Stimulated activated CD8-positive, alpha-beta memory T cell treated with anti-CD3 and anti-CD28 coated beads, Interleukin-4, amount 100 ng/mL, for 1 hour (primary cell): ENCODE measurements at places on chromosomes 12 and 14.
A peak's percentile ranks its signal among the peaks of the same experiment; 100 is the strongest.

DNA sequence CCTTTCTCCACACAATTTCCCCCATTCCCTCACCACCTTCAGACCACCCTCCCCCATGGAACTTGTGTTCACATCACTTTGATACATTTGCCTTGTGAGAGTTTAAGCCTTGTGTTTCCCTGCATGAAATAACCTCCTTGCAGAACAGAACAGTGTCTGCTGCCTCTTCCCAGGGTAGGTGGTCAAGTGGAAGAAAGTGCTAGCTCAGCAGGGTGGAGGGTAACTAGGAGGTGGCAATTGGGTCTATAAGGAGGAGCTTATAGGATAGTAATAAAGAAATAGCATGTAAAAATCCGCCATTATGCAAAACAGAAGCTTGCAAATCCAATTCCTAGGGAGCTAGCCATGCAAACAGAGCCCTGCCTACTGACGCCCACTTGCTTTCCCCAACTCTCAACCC, 13.9 kb upstream of the KRT8 start:
- no peak for DNase-seq

DNA sequence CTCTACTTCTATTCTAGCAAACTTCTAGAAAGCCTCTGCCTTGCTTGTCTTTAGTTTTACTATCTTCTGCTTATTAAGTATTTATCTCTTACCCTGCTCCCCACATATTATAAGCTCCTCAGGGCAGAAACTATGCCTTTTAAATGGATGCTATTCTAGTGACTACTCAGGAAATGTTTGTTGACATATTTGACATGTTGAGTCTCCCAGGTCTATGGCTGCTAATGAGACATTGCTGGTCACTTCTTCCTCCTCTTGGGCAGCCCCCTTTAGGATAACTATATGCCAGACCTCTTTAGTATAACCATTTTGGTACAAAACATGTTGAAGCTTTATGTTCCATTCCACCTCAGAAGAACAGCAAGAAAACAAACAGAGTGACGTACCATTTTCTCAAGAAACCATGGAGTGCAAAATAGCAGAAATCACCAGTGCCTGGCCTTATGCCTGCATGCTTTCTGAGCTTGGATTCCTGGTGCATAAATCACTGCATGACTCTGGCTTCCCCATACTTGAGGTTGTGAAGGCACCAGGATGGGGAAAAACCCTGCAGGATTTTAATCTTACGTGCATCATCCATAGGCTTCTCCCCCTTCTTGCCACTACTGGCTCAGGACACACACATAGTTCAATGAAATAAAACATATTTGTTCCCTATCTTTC, 202.6 kb downstream of the TMX1 start:
- DNase-seq: no peak

DNA sequence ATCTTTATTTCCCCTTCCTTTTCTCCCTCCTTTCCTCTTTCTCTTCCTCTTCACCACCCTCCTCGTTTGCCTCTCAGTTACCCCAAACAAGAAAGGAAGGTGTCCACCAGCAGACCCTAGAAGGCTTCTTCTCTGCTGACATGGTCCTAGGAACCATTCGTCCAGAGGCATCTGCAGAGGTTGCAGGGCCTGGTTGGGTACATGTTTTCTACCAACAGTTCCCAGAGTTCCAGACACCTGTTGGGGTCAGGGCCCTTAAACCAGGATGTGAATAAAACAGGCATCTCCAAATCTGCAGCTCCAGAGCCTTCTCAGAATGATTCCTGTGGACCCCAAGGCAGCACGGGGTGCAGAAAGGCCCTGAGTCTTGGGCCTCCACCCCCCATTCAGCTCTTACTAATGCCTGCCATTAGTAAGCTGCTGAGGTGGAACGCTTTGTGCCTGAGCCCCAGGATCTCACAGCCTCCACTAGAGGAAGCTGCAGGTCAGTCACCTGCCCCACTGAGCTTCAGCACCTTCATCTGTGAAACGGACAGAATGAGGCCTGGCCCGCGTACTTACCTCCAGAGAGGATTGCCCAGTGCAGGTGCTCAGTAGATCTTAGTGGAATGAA, 130.4 kb downstream of the DICER1 start:
- DNase-seq: no peak

GRCh38 chr12:56324206-56324605, 8.4 kb upstream of the CNPY2 start:
- DNase-seq: no peak

GRCh38 chr12:74896186-74896585, 313.5 kb downstream of the KCNC2 start:
- no peak for DNase-seq

GRCh38 chr14:48622980-48623379, 947.6 kb upstream of the MDGA2 start:
- DNase-seq: no peak

GRCh38 chr12:28497889-28498411, 307.7 kb downstream of the CCDC91 start:
- no peak for DNase-seq

GRCh38 chr12:111353603-111354295, 15.1 kb downstream of the PHETA1 start:
- DNase-seq: no peak

GRCh38 chr12:61891632-61892031, 368.6 kb upstream of the USP15 start:
- no peak for DNase-seq

- DNase-seq: no peak
Observed at GRCh38 chr12:122057007-122057735, 21.4 kb upstream of the MLXIP start.

GRCh38 chr14:73133795-73134194, 2.5 kb upstream of the PSEN1 start:
- no peak for DNase-seq

DNA sequence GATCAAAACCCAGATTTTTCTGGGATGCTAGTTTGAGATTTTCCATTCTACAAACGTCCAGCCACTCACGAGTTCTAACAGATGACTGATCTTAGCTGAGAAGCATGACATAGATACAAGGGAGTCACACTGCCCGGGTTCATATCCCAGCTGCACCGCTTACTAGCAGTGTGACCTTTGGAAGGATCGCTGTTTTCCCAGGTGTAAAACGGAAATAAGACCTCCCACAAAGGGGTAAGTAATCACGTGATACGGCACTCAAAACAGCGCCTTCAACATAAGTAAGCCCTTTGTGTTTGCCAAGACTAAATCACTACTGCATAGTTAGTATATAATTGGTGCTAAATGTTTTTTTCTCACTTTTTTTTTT, 624 bp upstream of the PWP1 start:
- no peak for DNase-seq

DNA sequence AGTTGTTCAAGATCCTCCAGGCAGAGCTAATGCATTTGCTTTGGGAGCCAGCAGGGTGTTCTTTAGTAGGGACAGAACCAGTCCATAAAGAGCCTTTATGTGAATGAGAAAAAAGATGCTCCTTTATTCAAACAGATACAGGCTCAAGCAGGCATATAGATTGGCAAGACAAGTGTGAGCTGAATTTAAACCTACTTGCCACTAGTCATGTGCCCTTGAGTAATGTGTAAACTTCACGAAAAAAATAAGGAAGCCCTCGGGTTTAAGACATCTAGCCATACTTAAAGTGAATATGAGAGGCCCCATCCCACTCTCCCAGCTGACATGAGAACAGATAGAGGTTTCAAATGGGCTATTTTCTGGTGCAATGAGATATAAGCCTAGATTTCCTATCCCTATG, 43.1 kb upstream of the STRAP start:
- no peak for DNase-seq

GRCh38 chr12:119476951-119477350, 116.6 kb upstream of the TMEM233 start:
- DNase-seq: no peak

GRCh38 chr12:76702946-76703345, 61.0 kb upstream of the ZDHHC17 start:
- DNase-seq: no peak

DNA sequence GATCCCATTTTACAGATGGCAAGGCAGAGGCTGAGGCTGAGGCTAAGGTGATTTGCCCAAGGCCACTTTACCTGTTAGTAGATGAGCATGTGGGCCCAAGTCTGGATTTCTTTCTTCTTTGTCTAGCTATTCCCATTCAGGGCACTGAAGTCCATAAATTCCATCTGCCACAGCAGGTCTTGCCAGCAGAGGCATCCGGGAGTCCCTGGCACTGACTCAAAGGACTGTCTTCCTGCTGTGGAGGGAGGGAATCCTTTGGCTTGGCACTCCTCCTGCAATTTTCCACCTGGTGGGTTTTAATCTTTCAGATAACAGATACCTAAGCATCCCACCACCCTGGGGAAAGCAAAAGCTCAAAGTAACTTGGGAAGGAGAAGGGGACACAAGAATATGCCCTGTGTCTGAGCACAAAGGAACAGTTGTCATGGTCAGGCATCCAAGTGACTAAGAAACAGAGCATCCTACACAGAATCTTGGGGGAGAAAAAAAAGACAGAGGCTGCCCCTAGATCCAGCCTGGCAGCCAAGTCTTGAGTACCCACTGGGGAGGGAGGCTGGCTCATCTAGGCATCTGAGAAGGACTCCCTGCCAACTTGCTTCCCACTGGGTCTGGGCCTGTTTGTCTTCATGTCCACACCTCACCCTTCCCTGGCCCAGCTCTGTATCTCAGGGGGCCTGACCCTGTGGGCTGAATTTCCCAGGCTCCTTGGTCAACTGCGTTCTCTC, 35.6 kb upstream of the CMKLR1 start:
- no peak for DNase-seq

DNA sequence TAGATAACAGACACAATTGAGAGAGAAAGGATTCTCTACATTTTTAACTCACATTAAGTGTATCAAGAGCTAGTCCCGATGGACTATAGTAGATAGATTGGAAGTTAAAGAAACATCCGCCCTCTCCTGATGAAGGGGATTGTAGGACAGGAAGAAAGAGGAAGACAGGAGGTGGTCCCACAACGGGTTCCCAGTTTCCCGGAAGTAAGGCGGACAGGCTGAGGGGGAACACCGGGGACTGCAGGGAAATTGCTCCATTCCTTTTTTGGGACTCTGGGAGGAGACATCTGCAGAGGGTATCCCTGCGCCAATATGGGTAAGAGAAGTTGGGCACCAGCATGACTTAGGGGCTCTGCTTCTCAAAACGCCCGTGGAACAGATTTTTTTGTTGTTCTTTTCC, 177.5 kb upstream of the ATF7IP start:
- DNase-seq: no peak

DNA sequence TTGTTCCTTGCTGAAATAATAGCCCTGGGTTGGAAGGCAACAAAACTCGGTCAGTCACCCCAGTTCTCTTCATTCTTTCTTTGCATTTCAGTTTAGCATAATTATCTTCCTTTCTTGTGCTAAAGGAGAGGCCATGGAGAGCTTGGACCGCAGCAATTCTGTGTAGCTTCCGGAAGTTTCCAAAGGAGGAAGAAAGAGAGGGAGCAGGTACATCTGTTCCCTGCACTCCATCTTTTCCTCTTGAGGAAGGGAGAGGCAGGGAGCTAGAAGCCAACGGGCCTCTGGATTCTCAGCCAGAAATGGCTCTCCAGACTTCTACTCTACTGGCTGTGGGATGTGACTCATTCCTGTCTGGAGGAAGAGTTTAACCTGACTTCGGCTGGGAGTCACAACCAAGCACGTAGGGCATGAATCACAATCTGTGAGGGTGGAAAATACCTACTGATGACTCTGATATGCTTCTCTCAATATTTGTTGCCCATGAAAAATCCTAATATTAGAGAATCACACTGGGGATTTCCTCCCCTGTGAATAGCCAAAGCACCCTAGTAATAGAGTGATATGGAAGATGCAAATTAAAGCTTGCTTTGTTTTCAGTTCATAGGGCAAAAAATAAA, 17.0 kb downstream of the ANO6 start:
- DNase-seq: no peak

DNA sequence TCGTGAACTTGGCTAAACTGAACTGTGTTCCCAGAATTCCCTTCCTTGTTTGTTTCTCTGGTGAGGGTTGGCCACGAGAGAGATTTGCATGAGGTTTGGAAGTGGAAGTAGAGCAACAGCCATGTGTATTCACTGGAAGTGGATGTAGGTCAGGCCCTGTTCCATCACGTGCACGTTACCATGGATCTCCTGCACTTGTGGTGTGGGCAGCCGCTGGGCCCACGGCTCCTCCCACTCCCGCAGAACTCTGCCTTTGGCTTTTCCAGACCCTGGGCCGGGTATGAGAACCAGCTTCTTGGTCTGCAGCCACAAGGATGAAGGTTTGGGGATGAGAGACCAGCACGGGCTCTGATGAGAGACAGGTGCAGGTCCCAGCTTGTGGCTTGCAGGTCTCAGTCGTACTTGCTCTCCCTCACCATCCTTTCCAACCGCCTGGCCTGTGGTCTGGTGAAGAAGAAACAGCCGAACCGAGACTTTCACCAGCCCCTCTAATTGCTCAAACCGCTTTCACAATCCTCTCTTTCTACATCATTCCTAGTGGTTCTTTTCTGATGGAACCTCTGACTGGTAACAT, 94.9 kb downstream of the DUSP16 start:
- DNase-seq: peak; percentile 22

DNA sequence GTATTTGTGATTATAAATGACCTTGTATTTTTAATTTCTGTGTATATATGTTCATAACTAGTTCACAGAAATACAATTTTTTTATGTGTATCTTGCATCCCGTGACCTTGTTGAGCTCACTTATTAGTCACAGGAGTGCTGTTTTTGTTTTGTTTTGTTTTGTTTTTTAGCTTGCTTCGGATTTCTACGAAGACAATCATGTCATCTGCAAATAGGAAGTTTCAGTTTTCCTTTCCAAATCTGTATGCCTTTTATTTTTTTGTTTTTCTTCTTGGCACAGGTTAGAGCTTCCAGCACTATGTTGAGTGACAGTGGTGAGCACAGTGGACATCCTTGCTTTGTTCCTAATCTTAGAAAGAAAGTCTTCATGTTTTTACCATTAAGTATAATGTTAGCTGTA, 229.2 kb upstream of the GARIN6 start:
- DNase-seq: no peak
